ENCODE measurements at places on chromosomes 2 and 18. TPM values are rescaled to one million over a fixed set of nuclear protein-coding genes. Genes with fewer than 3 reads are reported as not detected.

Gene MFF
- 165 TPM for polyA plus RNA-seq

GRCh38 chr2:43465234-43465633 lies 130.6 kb downstream of the THADA start:
- peaks cover 28% of the 10 kb centered on the region for H3K4me1 ChIP-seq
- H3K4me3 ChIP-seq, result no peak overlapping the region
- no peak overlapping the region for H3K27ac ChIP-seq

- no peak overlapping the region for H3K4me3 ChIP-seq
- DNase-seq, result peak; percentile 51
- H3K36me3 ChIP-seq, result no peaks in the 10 kb centered on the region
These were observed 80.8 kb downstream of the APOB start for GRCh38 chr2:20962939-20963557.

GRCh38 chr2:129318581-129319421 lies 660.7 kb upstream of the RAB6C start:
- peaks cover 14% of the 10 kb centered on the region for H3K27me3 ChIP-seq
- DNase-seq, result no peak
- no peak overlapping the region for H3K4me3 ChIP-seq
- H3K36me3 ChIP-seq, result no peaks in the 10 kb centered on the region
- no peaks in the 10 kb centered on the region for H3K4me1 ChIP-seq
